ENCODE measurements at places on chromosomes 2 and 18.

- no peak for DNase-seq
Observed at GRCh38 chr2:120415728-120416509, 70.0 kb downstream of the INHBB start.

DNA sequence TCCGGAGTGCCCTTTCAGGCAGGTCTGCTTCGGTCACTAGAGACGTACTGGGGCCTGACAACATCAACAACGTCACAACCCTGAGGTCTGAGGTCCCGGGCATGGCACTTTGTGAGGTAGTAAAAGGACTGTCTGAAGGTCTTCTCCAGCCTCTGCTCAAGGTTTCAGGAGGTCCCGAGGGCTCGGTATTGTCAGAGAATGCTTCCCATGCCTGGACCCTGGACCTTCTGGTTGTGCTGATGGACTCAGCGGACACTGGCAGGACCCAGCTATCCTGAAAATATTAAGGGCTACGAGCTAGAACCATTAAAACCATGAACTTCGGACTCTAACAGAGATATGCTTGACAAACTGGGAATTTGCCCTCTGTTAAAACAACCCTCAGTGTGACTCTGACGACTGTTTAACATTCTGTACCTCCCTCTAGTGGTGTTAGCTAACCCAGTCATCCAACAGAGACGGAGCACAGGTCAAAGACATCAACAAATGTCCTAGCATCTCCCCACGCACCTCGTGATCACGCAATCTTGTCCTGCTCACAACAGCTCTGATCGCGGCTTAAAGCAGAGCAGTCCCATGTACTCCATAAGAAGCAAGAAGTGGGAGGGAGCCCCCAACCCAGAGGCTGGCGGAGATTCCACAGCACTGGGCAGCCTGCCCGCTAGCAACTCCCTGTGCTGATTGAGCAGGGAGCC, 96.5 kb downstream of the CCDC93 start:
- no peak for DNase-seq

DNA sequence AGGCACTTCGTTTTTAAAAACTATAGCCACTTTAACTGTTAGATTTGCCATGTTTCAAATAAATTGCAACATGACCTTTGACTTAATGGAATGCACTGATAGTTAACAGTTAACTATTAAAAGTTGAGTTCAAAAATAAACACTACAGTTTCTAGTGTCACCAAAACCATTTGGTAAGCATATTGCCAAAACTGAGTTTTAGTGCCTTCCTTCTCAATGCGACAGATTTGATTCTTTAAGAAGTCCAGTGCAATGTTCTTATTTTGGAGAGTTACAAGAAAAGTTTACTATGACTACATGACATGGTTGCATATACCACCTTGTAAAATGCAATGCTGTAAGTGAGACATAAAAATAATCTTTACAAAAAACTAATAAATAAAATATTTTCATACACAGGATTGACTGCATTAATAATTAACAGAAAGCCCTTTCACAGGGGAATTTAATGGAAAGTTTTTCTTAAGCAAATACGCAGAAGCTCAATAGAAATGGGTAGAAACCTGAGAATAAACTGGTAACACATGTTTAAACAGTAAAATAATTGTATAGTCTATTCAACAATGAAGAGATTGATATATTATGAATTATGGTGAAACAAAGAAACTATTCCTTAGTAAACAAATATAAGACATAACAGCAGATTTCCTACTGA, 53.8 kb downstream of the GRB14 start:
- DNase-seq, result peak; percentile 43

DNA sequence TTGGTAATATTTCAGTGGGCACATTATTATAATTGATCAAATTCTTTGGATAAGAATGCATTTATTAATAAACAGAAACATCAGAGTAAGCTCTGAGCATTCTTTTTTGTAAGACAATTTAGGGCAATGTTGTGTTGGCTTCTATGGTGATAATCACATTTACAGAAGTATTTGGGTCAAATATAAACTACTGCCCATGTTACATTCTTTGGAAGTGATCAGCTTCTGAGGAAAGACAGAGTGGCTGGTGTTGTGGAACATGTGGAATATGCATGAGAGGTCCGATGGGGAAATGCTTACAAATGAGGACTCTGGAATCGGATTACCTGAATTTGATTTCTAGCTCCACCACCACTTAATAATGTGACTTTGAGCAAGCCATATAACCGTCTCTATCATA, 19.4 kb downstream of the SERPINB13 start:
- no peak for DNase-seq

DNA sequence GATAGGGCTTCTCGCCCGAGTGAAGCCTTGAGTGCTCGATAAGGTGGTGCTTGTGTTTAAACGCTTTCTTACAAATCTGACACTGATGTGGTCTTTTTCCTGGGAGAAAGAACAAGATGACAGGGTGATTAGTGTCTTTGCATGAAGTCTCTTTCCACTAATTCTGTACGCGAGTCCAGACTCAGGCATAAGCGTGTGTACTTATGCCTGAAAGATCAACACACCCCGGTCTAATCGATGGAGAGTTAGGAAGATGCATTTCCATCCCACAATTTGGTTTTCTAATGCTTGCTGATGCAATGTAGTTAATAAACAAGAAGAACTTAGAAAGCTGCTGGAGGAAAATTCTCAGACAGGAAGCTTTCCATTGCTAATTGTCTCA, 130.0 kb downstream of the ZEB2 start:
- no peak for DNase-seq

DNA sequence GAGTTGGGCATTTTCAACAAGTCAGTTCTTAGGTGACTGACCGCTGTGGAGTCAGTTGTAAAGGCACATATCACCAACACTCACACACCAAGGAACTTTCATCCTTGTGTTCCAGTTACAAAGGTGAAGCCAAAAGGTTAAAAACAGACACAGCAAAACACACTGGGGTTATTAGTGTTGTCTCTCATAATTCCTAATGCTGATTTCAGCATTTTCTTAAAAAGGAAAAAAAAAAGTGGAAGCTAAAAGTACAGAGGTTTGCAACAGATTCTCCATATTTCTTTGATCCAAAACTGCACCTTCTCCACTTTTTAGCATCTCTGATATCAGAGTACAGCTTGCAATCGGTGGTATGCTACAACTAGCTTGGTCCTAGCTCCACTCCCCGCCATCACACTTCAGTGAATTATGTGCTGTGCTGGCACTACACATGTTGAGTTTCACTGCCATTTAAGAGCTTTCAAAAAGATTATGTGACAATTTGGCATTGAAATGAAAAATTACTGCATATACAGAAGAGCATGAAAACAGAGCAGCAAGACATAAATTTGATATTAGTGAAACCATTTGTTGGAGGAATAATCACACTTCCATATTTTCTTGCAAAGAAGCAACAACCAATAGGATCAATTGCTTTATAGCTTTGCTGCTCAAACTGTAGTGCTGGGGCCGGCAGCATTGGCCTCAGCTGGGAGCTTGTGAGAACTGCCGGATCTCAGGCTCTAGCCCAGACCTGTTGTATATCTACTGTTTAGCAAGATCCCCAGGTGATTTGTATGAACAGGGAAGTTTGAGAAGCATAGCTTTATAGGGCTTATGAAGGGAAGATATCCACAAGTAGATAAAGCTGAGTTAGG, 62.3 kb upstream of the DAPL1 start:
- peak; percentile 29 for DNase-seq
